Mesenchymal stem cell (in vitro differentiated cells and primary cell): ENCODE measurements at places on chromosomes 11 and 22.

DNA sequence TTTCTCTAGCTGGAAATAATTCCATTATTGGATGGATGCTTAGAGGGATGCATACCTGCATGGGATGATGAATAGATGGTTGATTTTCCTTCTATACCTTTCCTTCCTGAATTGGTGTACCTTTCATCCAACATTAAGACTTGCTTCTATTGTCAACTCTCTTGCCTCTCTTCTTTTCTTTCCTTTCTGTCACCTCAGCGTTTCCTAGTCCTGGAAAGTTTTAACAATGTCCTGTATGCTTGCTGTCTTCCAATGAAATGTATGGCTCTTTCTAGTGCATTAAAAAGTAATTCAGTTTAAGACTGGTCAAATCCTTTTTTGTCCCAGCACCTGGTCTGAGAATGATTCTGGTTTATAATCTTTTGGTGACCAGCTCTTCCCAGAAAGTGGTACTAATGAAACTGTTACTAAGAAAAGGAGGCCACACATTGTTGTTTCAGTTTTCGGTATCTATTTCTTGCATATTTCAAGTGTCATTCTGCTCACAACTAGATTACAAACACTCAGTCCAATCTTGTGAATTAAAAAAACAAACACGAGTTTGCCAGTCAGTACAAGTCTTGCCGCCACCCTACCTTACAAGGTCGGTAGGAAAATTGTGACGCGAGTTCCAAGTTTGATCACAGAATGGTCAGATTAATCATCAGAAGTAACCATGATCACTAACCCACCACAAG lies 8.0 kb downstream of the POU2AF1 start:
- DNase-seq: no peak

- DNase-seq: no peak
Observed at GRCh38 chr11:43071338-43071737, 240.5 kb upstream of the API5 start.

- DNase-seq: no peak
Observed at GRCh38 chr22:50184004-50184901, 1.5 kb upstream of the TRABD start.

- no peak for DNase-seq
Observed at GRCh38 chr11:33730716-33731115, 5.5 kb downstream of the CD59 start.

DNA sequence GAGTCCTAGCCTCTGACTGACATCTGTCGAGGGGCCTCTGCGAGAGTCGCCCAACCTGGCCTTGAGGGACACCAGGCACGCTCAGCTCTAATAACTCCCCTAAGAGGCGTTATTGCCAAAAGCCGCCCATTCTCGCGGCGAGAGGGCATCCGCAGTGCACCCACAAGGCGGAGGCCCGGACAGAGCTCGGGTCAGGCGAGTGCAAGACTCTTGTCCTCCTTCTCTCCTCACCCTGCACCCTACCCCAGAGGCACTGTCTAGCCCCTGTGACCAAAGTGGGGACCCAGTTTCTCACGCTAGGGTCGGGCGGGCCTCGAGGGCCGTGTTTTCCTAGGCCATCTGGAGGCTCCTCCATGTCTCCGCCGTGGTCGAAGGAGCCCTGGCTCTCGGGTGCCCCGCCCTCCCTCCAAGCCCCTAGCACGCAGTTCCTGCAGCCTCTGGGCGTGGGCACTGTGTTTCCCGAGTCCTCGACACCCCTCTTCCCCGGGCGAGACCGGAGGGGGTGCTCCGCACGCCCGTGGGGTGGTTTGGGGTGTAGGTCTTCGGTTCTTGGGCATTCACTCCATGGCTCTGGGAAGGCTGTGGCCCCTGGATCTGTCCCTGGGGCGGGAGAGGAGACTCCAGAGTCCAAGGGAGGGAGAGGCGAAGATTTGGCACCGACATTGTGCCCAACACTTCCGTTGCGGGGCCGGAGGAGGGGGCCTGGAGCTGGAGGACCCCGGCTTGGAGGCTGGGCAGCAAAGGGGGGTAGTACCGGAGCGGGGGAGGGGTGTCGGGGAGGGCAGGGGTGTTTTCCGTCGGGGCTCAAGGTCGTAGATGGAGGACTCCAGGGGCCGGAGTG lies 1.0 kb downstream of the CHRM4 start:
- DNase-seq: peak; percentile 18

- DNase-seq: no peak
Observed at GRCh38 chr22:39313258-39314001, 6.0 kb downstream of the RPL3 start.

GRCh38 chr22:37147186-37147990 lies 2.3 kb downstream of the IL2RB start:
- DNase-seq: peak; percentile 10

GRCh38 chr11:46315783-46316563 lies 31.3 kb upstream of the DGKZ start:
- DNase-seq: no peak

DNA sequence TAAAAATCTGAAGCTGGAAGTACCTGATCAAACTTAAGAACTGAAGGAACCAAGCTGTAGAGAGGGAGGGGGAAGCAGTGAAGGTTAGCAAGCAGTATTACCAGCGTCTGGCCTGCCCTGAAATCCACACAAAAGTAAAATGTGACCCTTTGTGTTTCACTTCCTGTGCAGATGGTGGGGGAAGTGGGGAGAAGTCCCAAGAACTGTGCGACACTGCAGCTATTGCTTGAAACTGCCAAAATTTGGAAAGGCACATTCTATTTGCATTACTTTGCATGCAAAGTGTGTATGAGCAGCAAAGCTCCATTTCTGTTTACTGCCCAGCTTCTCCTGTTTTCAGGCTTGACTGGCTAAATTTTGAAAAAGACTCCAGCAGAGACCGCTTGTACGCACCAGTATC lies 72.1 kb upstream of the BMAL1 start:
- no peak for DNase-seq

- DNase-seq: peak; percentile 59
Observed at GRCh38 chr11:74255741-74256375, 55.6 kb downstream of the P4HA3 start.

DNA sequence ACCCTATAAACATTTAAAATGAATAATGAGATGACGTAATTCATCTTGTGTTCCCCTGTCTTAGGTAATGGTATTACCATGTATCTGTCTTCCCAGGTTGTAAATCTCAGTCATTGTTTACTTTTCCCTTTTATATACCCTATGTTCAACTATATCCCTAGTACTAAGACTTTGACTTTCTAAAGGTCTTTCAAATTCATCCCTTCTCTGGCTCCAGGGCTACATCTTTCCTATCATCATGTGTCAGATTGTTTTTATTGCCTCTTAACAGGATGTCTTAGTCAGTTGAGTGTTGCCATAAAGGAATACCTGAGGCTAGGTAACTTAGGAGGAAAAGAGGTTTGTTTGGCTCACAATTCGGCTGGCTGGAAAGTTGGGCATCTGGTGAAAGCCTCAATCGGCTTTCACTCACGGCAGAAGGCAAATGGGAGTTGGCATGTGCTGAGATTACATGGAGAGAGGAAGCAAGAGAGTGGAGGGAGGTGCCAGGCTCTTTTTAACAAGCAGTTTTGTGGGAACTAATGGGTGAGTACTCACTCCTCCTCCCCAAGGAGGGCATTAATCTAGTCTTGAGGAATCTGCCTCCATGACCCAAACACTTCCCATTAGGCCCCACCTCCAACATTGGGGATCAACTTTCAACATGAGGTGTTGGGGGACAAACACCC lies 11.6 kb upstream of the DLAT start:
- no peak for DNase-seq

DNA sequence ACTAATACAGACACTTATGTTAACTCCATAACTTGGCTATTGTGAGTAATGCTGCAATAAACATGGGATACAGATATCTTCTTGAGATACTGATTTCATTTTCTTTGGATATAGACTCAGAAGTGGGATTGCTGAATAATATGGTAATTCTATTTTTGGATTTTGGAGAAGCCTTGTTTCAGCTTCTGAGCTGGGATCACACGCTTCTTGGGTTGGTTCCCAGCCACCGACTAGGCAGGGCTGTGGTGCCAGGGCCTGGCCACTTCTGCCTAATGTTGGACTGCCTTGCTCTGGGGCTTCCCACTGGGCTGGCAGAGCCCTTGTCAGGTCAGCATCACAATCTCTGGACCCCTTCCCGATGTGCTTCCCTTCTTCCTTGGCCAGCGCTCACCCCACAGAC lies 14.0 kb upstream of the MCHR1 start:
- DNase-seq: peak; percentile 75
